MM.1S (cell line): ENCODE measurements at places on chromosomes 2 and 18.

GRCh38 chr2:203636588-203637470 lies 69.6 kb upstream of the CD28 start:
- no peak for DNase-seq

DNA sequence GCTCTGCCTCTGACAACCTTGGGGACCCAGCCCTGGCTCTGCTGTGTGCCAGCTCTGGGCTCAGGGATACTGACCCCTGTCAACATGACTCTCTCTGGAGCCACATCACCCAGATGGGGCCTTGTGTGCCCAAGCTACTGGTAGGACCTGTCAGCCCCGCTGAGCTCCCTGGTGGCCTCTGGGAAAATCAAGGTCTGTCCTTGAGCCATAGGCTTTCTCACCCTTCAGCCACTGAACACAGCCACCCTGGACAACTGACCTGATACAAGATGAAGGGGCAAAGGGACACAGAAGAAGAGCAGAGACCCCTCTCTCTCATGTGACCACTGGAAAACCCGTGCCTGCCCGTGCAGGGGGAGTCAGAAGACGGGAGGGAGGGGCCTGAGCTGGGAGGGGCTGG lies 7.8 kb downstream of the CCDC74A start:
- no peak for DNase-seq

GRCh38 chr18:41326311-41326710 lies 628.7 kb upstream of the PIK3C3 start:
- DNase-seq: no peak

GRCh38 chr2:84209941-84210340 lies 249.1 kb downstream of the SUCLG1 start:
- DNase-seq: no peak

DNA sequence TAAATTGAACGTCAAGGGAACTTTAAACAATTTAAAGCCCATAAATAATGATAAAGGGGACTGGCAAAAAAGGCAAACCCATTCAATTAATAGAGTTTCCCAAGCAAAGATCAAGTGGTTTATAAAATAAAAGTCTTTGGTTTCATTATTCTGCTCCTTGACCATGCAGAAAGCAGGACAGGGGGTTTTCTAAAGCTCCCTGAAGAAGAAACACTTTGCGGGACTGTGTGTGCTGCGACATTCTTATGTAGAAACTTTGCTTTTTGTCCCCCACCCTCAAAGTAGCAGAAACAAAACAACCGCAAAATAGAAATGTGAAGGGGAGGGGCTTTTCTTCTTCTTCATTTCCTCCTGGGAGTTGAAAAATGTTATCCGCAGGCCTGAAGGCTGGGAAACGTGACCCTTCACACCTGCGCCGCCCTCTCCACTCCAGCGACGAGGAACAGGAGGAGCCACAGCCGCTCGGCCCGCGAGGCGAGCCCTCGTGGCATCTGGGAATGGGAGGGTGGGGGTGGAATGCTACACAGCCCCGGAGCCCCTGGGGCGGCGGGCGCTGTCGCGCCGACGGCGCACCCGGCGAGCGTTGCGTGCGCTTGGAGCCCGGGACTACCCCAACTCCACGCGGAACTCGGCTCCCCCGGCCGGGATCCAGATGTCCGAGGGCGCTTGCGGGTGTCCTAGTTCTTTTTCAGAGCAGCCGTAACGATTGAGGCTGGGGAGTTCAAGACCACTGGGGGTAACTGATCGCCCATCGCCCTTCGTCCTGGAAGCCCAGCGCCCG lies 4.3 kb upstream of the GBX2 start:
- no peak for DNase-seq

DNA sequence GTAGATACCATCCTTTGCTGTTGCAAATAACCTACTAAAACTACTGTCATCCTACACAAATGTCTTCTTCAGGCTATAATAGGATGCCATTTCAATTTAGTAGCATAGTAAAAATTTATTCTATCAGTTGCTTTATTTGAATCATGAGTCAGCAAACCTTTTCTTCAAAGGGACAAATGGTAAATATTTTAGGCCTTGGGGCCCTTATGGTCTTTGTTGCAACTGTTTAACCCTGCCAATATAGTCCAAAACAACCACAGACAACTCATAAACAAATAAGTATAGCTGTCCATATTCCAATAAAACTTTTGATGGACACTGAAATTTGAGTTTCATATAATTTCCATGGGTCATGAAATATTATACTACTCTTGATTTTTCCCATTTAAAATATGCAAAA lies 54.0 kb upstream of the CCBE1 start:
- no peak for DNase-seq

GRCh38 chr2:226865273-226865672 lies 29.4 kb downstream of the RHBDD1 start:
- no peak for DNase-seq

- DNase-seq: no peak
Observed at GRCh38 chr2:216713691-216714336, 18.5 kb upstream of the IGFBP5 start.

DNA sequence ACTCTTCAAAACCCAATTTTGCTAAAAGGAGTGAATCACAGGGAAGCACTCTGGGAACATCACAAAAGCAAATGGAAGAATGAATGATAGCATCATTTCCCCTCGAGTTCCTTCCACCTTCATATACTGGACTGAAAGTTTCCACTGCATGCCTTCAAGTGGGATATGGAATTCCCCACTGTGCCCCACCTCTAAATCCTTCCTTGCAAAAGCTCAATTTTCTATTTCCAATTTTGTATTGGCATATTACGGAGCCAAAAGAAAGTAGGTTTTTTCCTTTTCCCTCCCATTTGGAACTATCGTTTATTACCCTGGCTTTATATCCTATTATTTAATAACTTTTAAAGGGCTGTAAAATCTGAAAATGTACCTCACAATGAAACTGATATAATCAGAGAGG lies 149.3 kb downstream of the PIEZO2 start:
- no peak for DNase-seq

- no peak for DNase-seq
Observed at GRCh38 chr18:56977309-56977708, 169.6 kb upstream of the BOD1L2 start.
